ENCODE measurements at places on chromosomes 7 and 10.

- DNase-seq: no peak
These were observed 70.4 kb downstream of the CUBN start for GRCh38 chr10:17059197-17059688.

GRCh38 chr10:124543146-124543545 lies 81.5 kb downstream of the LHPP start:
- DNase-seq: no peak

GRCh38 chr7:19295376-19295775 lies 150.2 kb upstream of the FERD3L start:
- no peak for DNase-seq

DNA sequence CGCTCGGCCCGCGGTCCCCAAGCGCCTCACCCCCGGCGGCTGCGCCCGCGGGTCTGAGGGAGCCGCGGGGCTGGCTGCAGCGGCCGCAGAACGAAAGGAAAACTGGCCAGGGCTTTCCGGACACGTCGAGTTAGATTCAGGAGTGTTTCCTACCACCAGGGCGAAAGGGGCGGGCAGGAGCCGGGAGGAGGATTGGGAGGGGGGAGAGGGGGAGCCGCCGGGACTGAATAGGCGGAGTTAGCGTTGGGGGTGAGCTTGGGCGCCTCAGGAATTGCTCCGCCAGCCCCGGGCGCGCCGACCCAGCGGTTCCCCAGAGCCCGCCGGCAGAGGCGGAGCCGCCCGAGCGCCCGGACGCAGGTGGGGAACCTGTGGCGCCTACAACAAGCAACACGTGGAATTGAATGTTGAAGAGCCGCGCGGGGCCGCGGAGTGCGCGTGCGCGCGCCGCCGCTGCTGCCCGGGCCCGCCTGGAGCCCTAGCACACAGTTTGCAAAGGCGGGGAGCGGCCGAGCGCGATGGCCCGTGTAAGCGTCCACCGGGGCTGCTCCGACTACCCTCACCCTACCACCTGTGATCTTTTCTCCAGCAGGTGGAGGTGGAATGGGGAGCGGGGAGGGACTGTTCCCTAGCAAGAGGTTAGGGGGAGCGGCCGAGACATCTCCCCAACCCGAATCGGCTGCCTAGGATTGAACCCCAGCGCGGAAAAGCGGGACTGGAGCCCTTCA lies at the start of gene CADPS2:
Gene CADPS2 (minus strand): TSS at position 104 of the 725 bp plus-strand sequence. CDS start 123 bp downstream, outside the sequence.
- no peak for DNase-seq

DNA sequence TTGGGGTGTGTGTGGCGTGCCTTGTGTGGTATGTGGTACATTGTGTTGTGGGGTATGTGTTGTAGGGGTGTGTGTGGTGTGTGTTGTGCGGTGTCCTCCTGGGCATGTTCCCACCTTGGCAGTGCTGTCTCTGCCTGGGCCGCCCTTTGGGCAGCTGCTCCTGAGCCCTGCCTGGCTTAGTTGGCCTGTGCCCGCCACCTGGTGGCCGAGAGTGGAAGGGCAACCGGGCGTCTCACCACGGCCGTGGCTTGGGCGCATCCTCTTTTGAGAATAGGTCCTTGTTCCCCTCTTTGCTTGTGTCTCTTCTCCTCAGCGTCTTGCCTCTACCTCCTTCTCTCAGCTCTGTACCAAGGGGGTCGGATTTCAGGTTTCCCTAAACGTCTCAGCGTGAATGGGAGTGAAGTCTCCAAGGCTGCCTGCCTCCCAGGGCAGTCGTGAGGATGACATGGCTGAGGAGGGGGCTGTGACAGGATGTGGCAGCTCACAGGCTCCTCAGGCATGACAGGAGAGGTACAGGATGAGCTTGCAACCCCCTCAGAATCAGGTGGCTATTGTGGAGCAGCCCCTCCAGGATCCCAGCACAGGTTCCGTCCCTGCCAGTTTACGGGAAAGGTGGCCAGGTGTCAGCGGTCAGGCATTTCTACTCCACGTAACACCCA lies 98.4 kb upstream of the PODXL start:
- DNase-seq: peak; percentile 83

DNA sequence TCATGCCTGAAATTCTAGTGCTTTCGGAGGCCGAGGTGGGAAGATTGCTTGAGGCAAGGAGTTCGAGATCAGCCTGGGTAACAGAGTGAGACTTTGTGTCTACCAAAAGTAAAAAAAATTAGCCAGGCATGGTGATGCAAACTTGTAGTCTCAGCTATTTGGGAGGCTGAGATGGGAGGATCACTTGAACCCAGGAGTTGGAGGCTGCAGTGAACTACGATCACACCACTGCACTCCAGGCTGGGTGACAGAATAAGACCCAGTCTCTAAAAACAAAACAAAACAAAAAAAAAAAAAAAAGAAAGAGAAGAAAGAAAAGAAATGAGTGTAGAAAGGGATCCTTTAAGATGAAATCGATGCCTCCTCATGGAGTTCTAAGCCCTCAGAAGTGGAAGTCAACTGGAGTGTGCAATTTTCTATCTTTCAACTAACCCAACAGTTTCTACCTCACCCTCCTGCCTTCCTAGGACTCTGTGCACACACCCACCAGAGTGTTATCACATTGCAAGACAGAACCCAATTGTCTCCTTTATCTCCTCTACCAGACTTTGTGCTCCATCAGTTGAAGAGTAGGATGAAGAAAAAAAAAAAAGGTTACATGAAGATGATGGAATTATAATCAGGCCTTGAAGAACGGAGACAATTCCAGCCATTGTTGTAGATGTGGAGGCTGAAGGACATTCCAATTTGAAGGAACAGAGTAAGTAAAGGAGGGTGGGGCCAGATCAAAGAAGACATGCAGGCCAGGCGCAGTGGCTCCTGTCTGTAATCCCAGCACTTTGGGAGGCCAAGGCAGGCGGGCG lies 26.9 kb downstream of the NYAP1 start:
- no peak for DNase-seq

DNA sequence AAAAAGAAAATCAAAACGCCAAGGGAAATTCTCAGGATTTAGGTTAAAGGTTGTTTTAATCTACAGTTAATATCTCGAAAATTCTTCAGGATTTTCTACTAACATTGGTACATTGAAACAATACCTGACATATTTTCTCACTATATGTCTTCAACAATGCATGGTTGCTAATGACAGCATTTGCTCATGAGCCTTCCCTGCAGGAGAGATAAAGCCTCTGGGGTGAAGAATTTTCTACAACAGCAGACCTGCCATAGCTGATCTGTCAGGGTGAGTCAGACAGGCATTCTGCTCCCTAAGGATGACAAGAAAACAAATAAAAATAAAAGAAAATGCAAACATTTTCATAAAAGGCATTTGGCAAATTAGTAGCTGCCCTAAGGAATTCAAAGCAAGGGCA lies 11.7 kb upstream of the GPR37 start:
- DNase-seq: no peak

- DNase-seq: no peak
These were observed 918.1 kb upstream of the POT1 start for GRCh38 chr7:125847692-125848091.

DNA sequence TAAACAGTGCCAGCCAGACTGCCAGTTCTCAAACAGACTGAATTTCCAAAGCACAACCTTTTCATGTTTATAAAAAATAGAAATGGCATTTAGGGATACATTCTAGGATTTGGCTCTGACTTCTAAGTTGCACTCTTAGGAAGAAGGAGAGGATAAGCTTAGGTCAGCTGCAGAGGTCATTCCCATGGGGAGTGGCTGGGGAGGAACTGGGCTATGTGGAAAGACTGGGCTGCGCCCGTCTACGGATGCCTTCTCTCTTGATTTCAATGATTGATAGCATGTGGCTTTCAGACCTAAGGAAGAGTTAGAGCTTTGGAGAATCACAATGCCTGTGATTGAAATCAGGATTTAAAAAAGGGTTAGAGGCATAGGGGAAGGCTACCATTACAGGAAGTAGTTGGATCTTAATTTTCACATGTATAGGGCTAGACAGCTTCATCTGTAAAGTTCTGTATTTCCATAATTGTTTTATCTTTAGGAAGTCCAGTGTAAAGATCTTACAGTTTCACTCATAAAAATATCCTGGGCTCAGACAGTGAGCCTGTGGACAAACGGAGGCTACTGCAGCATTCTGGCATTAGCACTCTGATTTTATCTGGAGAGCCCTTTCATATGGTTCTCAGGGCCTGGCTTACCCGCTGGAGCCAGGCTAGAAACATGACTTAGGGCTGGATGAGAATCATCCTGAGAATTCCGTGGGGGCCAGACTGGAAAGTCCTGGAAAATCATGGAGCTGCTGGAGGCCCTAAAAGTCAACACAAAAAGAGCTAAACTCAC lies 29.5 kb downstream of the NUDT5 start:
- DNase-seq: no peak

GRCh38 chr7:135204341-135204749 lies 7.0 kb downstream of the WDR91 start:
- no peak for DNase-seq

- DNase-seq: no peak
These were observed 177.1 kb upstream of the PRKCQ start for GRCh38 chr10:6757158-6757557.

- no peak for DNase-seq
These were observed 10.5 kb downstream of the ST8SIA6 start for GRCh38 chr10:17443707-17444387.

DNA sequence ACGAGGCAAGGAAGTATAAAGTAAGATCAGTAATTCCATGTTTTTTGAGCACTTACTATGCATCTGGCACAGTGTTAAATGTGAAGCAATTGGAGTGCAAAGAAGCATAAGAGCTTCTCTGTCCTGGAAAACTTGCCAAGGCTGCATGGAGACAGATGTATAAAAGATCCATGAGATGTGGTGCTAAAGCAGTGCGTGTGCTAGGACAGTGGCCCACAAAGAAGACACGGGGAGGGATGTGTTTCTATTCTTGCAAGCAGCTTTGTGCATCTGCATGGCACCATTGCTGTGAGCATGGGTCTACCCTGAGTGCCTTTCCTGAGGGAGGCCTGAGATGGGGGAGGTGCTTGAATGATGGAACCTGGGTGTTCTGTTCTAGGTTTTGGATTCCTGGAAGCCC lies 5.1 kb upstream of the CDHR3 start:
- DNase-seq: no peak

- no peak for DNase-seq
These were observed 2.0 kb downstream of the PLXNA4 start for GRCh38 chr7:132574223-132574622.

GRCh38 chr7:117808341-117808757 lies 64.9 kb downstream of the CTTNBP2 start:
- no peak for DNase-seq
